Aorta (tissue), 5 donors: ENCODE measurements at places on chromosomes 2 and 18. TPM values are rescaled to one million over a fixed set of nuclear protein-coding genes. Genes with fewer than 3 reads are reported as not detected.
A peak's percentile ranks its signal among the peaks of the same experiment; 100 is the strongest.

DNA sequence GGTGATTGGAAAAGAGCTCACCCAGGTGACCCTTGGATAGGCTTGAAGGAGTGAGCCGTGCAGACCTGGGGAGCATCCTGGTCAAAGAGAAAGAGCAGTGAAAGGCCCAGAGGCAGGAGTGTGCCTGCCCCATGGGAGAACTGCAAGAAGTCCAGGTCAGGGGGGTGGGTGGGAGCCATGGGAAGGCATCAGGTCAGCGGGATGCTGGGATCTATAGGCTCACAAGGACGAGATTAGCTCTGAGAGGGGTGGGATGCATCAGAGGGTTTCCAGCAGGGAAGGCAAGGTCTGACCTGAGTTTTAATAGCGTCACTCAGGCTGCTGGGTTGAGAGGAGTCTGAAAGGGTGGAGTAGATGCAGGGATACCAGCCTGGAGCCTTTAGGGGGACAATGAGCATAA, 158.6 kb downstream of the SMAD7 start:
- peak; percentile 3 for DNase-seq

Gene TIMM21
- total RNA-seq, result 18.6 TPM

Gene ABHD1
- total RNA-seq, result not detected

GRCh38 chr2:44543773-44544725, 182.3 kb downstream of the CAMKMT start:
- no peak for DNase-seq

DNA sequence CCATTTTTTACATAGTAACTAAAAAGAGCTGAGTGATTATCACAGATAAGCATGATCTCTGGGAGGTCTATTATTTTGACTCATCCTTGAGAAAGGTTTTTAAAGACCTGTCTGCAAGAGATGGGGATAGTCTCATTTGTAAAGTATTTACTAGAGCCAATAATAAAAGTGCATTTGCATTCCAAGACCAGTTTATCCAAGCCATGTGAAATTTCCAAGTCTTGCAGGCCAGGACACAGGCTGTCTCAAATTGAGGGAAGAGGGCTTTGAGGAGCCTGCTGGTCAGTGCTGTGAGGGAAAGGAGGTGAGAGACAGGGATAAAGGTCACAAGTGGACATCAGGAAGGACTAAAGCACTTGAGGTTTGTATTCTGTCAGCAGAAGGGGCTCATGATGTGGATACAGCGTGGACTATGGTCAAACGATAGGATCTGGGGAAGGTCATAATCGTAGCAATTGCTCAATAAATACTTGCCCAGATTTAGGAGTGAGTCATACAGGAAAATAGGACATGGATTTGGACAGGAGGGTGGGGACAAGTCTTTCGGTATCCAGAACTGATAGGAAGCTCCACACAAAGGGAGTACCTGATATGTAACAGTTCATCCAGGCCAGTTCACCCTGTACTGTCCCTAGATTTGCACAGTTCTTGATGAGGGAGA, 6.6 kb upstream of the CDH2 start:
- no peak for DNase-seq

DNA sequence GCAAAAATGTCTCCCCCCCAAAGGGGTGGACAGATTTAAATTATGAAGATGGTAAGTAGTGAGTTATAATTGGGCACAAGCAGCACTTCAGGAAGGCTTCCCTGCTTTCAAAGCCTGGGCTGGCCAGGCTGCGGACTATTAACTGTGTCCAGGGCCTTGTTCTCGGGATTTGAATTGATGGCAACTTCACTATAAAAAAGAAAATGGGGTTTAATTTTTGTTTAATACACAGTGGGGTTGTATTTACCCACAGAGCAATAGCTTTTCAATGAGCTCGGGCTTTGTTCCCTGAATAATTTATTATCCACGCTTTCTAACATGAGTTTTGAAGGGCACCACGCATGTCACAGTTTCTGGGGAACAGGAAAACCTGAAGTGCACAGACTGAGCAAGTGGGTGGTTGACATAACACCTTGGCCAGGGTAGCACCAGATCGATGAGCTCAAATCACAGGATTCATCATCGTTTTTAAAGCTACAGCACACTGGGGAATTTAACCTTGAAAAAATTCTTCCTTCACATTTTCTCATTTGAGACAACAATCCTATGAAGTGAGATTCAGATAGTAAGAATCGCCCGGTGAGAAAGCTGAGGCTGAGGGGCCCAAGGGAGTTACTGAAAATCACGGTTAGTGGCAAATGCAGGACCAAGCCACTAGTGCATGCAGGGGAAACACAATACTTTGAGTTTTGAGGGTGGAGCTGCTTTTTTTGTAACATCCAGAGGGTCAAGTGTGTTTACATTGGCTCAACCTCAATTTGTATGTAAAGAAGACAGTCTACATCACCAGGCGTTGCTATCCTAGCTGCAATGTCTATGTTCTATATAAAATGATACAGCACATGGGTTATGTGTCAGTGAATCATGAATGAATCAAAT, 28.9 kb upstream of the LMAN1 start:
- DNase-seq, result no peak

DNA sequence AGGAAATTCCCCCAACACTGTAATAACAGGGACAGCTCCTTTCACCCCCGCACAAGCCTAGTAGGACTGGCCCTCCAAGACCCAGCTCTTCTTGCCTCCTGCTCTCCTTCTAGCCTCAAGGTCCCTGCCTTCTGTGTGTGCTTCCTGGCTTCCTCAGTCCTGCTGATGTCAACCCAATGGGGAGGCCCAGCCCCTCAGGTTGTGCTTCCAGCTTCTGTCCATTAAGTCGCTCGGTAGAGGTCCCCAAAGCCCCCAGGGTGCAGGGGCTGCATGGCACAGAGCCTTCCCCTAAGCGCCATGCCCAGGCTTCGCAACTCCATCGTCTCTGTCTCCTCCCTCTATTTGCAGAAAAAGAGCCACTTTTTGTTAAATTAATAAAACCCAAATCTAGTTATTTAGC, 39.0 kb downstream of the BOK start:
- DNase-seq, result peak; percentile 48

Gene STAT4
- total RNA-seq, result 3.8 TPM

Gene C1QL2
- total RNA-seq, result not detected

DNA sequence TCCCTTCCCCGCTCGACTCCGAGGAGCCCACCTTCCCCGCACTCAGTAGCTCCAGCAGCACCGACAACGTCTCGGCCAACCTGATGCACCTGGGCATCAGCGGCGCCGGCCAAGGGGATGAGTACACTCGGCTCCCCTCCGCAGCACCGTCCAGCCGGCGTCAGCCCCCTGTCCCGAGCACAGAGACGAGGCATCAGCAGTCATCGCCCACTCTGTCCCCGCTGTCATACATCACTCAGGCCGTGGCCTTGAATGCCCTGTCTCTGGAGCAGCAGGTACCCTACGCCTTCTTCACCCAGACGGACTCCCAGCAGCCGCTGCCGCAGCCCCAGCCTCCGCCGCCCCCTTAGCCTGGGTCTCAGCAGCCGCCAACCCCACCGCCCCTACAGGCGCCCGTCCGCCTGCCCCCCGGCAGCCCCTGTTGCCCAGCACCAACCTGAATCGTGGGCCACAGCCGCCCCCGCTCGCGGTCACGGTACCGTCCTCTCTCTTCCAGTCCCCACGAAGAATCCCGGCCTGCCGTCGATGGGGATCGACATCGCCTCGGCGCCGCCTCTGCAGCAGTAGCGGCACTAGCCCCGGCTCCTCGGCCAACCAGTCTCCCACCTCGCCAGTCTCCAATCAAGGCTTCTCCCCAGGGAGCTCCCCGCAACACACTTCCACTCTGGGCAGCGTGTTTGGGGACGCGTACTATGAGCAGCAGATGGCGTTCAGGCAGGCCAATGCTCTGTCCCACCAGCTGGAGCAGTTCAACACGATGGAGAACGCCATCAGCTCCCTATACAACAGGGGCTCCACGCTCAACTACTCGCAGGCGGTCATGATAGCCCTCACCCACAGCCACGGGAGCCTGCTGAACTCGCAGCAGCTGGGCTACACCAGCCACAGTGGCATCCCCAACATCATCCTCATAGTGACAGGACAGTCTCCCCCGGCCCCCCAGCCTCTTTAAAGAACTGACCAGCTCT, 1195.9 kb upstream of the CHAC2 start:
- DNase-seq, result no peak

DNA sequence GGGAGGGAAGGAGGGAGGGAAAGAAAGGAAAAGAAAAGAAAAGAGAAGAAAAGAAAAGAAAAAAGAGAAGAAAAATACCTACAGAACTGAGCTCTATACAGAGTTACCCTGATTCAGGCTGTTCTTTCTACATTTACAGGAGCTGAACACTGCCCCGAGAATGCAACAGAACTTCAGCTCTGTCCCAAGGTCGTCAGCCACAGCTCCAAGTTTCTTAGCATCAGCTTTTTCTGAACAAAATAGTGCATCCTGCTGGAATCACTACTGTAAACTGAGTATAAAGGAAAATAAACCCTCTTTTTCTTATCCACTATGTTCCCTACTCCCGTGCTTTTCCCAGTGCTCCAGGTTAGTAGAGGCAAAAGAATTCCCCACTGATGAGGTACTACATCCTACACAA, 4.7 kb upstream of the PPP4R1 start:
- DNase-seq, result no peak

GRCh38 chr18:13394801-13395200, 176.2 kb downstream of the LDLRAD4 start:
- DNase-seq, result no peak

Gene CSRNP3
- total RNA-seq, result 3.7 TPM

GRCh38 chr2:181876614-181877063, 14.9 kb upstream of the ITPRID2 start:
- DNase-seq, result no peak

GRCh38 chr2:214750529-214750928, 59.0 kb downstream of the BARD1 start:
- no peak for DNase-seq

Gene RNF152
- total RNA-seq, result 24.9 TPM

DNA sequence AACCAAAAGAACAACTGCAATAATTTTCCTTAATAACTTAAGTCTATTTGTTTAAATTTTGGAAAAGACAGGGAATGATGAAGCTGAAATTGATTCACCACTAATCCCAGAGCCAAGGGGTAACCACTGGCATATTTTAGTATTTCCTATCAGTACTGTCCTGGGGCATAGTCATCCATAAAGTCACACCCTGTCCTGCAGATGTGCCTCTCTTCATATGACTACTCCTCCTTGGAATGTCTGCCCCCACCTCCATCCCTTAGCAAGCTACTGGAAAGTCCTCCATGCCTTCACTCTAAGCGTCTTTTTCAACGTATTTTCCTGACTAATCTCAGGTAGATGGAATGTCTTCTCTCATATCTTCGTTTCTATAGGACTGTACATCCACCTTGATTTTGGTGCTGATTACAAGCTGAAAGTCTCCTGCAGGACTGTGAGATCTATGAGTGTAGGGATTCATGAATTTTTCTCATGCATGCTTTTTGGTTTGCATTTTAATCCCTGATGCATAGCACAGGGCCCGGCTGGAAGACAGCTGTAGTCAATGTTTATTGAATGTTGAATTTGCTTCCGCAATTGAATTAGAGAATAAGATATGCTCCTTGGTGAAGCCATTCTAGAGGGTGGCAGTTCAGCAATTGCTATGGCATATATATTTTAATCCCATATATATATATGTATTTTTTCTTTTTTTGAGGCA, 85.6 kb downstream of the MOGAT1 start:
- no peak for DNase-seq

DNA sequence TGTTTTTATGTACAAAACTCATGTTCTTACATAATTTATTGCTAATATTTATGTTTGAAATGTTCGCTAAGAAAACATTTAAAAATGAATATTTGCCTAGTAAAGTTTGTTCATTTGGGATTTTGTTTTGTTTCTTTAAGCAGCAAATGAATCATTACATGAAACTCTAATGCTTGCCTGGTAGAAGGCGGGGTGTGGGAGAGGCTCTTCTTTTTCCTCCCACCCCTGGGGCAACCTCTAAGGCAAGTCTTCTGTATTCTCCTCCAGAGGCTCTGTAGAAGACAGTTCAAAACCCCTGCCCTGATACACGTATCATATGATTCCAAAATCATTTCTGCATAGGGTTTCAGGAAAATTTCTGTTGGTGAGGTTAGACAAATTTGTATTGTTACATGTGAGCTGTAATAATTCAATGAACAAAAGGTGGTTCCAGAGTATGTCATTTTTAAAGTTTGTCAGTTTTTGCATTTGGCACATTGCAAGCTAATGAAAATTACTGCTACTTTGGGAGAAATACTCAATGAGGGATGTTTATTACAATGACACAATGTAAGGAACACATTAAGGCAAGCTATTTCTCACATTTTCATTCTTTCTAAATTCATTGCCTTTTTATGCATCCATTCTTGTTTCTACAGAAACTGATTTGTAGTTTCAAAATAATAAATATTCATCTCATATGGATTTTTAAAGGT, 302.3 kb upstream of the UBE2E3 start:
- DNase-seq, result no peak

- DNase-seq, result no peak
Observed at GRCh38 chr2:171963198-171963597, 36.6 kb upstream of the METAP1D start.

- DNase-seq, result peak; percentile 70
Observed at GRCh38 chr18:76416911-76417310, 78.1 kb downstream of the ZNF516 start.

DNA sequence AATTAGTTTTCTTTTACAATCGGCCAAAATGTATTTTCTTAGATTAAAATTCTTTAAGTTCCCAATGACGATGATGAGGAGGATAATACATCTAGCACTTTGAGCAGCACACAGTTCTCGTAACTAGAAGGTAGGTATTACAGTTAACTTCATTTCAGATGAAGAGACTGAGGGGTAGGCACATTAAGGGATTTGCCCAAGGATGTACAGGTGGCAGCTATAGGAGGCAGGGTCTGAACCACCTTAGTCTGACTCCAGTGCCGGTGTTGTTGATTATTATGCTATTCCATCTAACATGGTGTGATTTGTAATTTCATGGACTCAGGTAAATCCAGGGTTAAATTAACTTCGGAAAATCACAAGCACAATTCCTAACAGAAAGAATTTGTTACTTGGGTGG, 1.1 kb downstream of the CD28 start:
- DNase-seq, result no peak

DNA sequence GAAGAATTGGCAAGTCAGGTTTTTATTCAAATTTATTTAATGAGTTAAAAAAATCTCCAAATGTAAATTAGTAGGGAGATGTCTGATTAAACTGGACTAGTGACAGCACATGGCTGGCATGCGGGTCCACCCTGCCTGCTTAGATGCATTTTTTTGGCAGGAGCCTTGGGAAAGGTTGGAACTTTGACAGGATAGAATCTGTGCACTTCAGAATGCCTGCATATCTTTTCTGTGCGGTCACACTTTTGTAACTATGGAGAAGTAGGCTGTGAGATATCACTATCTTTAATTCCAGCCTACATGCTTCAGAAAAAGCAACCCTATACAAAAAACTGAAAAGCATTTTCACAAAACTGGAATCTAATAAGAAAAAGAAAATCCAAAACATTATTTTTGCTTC, 317.8 kb downstream of the MBD2 start:
- DNase-seq, result no peak

DNA sequence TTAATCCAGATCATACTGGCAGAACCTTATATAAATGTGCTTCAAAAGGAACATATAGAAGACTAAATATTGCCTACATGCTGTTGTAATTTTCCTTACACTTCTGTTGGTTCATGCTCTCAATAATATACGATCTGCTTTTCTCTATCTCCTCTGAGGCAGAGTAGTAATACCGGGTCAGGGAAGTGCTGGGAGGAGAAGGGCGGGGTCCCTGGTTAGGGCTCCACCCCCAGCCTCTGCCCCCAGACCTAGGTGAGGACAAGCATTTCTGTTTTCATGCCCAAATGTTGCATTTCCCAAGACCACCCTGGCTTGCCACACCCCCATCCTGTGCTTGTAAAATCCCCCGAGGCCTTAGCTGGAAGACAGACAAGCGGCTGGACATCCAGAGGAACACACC, 55.3 kb downstream of the PLA2R1 start:
- DNase-seq, result no peak

Gene TXNDC2
- 0.65 TPM for total RNA-seq
